CD8-positive, alpha-beta T cell (primary cell): ENCODE measurements at places on chromosomes 6 and 20. TPM values are rescaled to one million over a fixed set of nuclear protein-coding genes. Genes with fewer than 3 reads are reported as not detected.

DNA sequence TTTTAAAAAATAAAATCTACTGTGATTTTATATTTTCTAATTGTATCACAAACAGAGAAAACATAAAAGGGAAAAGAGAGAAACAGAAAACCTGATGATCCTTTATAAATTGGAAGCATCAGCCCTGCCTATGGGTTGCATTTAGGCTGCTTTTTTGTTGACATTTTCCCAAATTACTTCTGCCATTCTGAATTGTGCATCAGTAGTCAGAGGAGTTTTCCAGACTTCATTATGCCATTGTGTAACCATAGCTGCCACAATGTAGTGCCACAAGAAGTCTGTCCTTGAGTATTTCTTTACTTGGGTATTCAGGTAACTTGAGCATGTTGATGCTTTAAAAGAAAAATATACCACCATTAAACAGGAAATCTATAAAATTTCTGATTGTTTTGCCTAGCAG lies 130.3 kb downstream of the HACE1 start:
- no peak for DNase-seq

Gene OR5V1
- not detected for total RNA-seq

DNA sequence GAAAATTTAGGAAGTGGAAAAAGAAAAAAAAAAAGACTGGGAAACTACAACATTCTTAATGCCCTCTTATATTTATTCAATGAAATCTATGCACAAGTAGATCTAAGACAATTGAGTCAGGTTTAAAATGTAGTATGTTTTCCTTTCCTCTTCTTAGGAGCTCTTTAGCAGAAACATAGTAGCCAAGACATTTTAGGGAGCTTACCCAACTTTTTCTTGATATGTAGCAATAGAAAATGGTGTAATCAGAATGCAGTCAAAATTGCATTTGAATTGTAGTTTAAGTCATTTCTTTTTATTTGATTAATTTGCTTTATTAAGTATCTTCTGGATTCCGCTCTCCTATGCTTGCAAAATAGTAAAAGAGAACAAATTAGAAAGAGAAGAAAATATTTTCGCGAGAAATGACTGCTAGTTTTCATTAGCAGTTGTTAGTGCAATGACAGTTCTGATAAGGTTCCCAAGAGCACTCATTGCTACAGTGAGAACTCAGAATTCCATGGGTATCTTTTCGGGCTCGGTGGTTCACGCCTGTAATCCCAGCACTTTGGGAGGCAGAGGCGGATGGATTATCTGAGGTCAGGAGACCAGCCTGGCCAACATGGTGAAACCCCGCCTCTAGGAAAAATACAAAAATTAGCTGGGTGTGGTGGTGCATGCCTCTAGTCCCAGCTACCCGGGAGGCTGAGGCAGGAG lies 52.2 kb downstream of the JARID2 start:
- DNase-seq: no peak

Gene SCRT2
- not detected for total RNA-seq

DNA sequence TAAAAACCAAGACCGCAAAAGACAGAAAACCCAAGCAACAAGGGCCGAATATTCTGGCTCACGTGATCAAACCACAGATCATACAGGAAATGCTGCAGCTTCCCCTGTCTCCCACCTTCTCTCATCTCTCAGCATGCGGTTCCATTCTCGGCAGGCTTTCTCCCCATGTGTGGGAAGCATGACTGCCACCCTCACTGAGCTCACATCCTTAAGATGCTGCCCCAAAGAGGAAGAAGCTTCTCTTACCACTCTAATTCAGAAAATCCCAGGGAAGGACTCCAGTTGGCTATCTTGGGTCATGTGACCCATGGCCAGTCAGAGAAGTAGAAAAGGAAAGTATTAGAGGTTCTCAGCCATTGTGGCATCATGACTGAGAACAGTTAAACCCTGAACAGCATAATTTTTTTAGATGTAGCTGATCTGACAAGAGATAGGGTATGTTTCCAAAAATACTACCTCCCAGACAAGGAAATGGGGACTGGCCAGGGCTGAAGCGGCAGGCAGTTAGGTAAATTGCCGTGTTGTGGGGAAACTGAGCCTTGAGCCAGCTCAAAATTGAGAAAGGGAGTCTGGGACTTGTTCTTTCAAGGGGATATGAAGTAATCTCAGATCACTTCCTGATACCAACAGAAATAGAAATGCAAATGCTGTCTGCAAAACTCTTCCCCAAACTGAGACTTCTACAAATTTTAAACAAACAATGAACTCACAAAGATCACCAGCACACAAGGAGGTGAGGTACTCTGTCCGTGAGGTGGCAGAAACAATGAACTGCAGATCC lies 37.1 kb upstream of the GRM4 start:
- DNase-seq: peak; percentile 92

DNA sequence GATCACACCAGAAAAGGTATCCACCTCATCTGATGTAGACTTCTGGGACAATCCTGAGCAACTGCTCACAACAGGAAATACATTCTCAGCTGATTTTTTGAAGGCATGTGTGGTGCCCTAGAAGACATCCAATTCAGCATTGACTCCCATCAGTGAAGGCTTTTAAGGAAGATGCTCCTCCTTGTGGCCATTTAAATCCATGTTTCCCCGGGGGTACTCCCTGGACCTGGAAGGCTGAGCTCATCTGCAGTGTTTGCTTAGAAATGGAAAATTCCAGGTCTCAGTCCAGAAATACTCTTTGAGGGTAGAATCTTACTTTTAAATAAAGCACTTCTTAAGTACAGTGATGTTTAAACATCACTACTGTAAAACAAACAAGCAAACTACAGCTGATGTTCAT lies 195.5 kb upstream of the PDE10A start:
- no peak for DNase-seq

Gene PLTP
- not detected for total RNA-seq

Gene PDYN
- total RNA-seq: not detected

GRCh38 chr6:18962361-18962905 lies 575.3 kb downstream of the RNF144B start:
- no peak for DNase-seq

GRCh38 chr6:14217728-14218518 lies 100.4 kb downstream of the CD83 start:
- DNase-seq: no peak

Gene TPBG
- 0.42 TPM for total RNA-seq
